ENCODE measurements at places on chromosomes 6 and 20.

- peak; percentile 40 for DNase-seq
Measured at GRCh38 chr6:119966484-119966883, 616.9 kb upstream of the MAN1A1 start.

DNA sequence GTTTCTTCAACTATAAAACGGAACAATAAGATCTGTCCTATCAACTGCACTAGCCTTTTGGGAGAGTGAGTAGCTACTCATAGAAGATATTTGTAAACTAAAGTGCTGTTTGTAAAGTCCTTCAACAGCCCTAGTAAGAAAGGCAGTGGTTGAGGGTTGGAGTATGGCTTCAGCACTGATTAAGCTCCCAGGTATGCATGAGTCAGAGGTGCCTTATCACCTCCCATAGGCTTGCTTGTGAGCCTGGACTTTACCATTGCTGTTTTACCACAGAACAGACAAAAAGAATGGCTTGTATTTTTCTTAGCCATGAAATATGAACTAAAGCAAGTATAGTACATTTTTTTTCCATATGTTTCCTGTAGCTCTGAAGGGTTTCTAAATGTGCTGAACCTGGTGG, 44.1 kb downstream of the SAMD3 start:
- no peak for DNase-seq

DNA sequence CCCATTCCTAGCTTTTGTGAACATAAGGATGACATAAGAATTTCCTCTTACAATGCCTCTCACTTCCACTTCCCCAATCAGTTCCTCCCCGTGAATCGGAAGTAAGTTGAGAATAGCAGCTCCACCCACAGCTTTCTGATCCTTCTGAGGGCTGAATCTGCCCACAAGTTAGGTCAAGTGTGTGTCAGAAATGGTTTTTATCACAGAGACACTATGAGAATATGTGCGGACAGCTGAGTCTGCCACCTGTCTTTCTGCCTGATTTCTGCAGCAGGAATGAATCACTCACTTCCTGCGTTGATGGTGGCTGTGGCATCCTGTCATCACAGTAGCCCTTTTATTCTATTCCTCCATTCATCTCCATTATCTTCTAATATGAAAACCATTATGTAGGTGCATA, 70.2 kb downstream of the RIN2 start:
- peak; percentile 45 for DNase-seq

GRCh38 chr20:52993076-52993475, 20.9 kb downstream of the TSHZ2 start:
- no peak for DNase-seq

DNA sequence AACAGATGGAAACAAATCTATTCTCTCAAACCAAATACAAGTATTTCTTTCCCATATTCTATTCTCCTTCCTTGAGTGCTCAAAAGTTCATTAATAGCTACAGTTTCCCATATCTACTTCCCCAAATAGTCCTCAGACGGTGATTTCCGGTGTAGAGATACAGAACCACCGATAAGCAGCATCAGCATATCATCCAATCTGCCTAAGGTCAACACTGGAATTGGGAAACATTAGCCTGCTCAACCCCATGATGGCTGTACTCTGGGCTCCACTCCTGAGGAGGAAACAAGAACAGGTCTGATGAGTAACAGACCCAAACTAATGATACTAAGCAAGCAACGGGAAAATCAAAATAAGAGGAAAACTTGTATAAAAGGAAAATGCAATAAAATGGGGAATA, 115.6 kb downstream of the EPB41L2 start:
- DNase-seq, result no peak

DNA sequence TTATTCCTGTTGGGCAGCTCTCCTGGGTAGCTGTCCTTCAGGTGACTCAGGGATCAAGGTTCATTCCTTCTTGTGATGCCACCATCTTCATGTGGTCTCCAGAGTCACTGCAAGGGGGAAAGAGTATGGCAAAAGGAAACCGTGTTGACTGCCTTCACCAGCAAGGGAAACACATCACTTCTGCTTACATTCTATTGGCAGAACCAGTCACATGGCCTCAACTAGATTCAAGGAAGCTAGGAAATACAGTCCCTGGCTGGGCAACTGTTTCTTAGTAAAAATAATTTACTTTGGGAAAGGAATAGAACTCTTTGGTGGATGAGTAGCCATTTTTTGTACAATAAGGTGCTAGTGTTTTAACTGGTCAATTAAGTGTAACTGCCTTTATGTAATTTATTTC, 5.3 kb downstream of the ANKRD6 start:
- no peak for DNase-seq

DNA sequence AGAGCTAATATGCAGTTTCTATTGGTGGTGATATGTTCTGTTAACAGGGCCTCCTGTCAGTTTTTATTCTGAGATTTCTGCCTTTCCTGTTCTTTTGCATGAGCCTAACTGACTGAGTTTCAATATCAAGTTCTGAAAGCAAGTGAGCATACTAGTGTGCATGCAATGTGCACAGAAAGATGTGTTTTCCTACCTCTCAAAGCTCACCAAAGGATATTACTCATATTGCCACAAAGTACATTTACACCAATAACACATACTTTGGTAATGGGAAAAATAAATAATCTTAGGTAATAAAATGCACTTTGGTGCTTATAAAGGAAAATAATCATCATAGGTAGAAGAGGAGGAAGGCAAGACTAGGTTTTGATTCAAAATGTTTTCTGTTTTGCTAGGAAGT, 195.0 kb downstream of the KHDC1L start:
- DNase-seq, result no peak

- no peak for DNase-seq
Measured at GRCh38 chr20:32216179-32217142, 8.8 kb downstream of the POFUT1 start.

DNA sequence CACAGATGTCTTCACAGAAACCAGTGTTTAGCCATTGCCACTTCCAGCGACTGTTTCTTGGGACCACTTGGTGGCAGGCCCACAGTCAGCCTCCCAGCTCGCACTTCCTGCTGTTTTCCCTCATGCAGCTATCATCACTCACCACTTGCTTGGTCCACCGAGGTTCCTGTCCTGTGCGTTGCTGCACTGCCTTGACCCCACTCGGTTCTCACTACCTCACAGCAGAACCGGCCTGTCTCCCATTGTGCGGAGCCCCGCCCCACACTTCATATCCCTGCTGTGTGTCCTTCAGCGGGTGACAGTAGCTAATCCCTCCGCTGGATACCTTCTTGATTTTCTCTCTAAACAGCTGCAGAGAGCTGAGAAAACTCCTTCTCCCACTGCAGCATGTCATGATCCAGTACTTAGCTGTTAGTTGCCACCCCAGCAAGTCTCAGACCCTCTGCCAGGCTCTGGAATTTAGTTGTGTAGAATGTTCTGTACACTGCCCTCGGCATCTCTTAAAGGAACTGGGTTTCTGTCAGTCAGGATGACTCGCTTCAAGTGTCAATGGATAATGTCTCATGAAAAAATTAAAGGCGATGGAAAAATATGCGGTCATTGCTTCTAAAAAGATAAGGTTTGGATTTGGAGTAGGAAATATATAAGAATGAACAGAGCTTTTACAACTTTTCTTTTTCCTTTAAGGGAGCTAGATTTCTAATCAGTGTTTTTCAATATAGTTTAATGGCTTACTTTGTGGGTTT, 208.0 kb downstream of the FARS2 start:
- DNase-seq, result no peak

DNA sequence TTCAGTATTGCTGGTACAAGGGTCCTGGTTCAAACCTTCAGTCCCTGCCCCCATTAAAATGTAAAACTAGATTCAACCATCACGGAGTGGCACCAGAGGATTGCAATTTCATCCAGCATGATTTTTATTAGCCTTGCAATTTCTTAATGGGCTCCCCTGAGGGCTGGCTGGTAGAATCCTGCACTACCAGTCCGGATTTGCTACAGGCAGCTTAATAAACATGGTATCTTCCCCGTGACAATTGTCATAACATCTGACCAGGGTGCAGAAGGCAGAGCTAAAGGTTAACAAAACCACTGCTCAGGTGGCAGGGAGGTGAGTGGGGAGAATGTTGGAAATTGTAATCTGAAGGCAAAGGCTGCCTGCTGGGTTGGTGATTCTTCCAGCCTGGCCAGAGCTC, 94.5 kb downstream of the PKHD1 start:
- DNase-seq, result no peak

DNA sequence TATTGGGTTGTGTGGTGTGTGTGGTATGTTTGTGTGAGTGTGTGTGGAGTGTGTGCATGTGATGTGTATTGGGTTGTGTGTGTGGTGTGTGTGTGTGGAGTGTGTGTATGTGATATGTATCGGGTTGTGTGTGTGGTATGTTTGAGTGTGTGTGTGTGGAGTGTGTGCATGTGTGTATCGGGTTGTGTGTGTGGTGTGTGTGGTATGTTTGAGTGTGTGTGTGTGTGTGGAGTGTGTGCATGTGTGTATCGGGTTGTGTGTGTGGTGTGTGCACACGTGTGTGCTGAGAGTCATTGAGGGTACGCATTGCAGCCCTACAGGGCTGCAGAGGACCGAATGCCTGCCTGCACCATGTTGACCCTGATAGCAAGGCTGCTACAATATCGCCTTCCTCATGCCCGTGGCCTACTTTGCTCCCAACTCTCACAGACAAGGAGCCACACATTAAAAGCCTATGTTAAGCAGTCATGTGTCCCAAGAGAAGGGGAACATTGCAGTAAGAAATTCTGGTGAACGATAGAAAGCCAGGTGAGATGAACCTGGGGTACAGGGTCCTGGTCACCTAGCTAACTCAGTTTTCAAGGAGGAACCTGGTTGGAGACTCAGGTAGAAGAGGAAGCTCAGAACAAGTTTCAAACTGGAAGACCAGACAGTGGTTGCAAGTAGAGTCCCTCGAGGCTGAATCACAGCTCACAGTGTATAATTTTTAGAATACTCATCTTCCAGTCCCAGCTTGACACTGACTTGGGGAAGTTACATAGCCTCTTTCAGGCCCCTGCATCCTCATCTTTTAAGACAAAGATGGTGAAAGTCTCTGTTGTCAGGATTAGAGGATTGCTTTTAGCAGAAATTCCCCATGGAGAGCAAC, 45.7 kb upstream of the TMEM170B start:
- no peak for DNase-seq

GRCh38 chr6:44133003-44133931, 5.9 kb downstream of the TMEM63B start:
- DNase-seq, result no peak

GRCh38 chr6:36751091-36751490, 53.5 kb downstream of the RAB44 start:
- DNase-seq, result no peak

GRCh38 chr6:36038120-36038876, 10.7 kb downstream of the MAPK14 start:
- DNase-seq, result no peak

GRCh38 chr6:2877960-2878359, 25.1 kb downstream of the SERPINB9 start:
- DNase-seq, result no peak

Measured in activated CD4-positive, alpha-beta T cell treated with anti-CD3 and anti-CD28 coated beads for 48 hours (primary cell).